Fibroblast of skin of back (primary cell): ENCODE measurements at places on chromosomes 16 and 17.
A peak's percentile ranks its signal among the peaks of the same experiment; 100 is the strongest.

DNA sequence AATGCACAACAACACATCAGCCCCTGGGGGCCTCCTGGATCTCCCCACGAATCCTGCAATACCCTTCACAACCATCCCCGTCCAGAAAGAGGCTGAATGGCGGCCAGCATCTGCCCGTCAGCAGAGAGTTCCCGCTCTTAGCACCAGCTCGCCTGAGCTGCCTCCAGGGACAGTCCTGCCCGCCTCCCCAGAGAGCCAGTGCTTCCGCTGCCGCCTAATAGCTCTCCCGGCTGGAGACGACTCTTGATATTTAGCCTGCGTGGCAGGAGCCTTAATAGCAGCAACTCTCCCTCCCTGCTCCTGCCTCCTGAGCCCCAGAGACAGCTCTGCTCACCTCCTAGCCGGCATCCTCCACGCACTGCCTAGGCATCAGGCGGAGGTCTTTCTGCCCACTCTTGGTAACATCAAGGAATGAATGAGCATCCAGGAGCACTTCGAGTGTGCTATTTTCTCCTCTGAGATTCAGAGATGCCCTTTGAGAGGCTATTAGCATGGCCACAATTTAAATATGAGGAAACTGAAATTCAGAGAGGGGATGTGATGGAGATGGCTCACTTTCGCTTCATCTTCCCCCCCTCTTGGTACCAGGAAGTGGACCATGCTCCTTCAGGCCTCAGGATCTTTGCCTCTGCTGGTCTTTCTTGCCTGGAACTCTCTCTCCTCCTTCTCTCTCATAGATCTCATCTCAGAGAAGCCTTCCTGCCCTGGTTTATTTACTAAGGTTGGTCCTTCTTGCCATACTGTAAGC, 67.9 kb downstream of the RAI1 start:
- DNase-seq = no peak

GRCh38 chr17:604765-605164, 109.9 kb downstream of the VPS53 start:
- peak; percentile 15 for DNase-seq

DNA sequence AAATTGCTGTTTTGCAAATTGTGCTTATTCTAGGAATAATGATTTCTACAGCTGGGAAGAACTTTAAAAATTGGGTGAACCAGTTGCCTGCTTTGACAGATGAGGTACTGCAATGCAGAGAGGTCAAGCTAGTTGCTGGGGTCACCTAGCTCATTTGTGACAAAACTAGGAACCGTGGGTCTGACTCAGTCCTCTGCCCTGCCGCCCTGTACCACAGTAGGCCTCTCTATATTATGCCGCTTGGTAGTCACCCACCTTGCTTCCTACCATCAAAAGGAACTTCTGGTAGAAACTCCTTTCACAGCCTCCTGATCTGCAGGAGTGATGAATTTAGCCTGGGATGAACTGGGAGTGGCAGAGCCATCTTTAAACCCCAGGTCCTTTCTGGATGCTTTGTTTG, 105.7 kb downstream of the PITPNC1 start:
- DNase-seq = no peak

DNA sequence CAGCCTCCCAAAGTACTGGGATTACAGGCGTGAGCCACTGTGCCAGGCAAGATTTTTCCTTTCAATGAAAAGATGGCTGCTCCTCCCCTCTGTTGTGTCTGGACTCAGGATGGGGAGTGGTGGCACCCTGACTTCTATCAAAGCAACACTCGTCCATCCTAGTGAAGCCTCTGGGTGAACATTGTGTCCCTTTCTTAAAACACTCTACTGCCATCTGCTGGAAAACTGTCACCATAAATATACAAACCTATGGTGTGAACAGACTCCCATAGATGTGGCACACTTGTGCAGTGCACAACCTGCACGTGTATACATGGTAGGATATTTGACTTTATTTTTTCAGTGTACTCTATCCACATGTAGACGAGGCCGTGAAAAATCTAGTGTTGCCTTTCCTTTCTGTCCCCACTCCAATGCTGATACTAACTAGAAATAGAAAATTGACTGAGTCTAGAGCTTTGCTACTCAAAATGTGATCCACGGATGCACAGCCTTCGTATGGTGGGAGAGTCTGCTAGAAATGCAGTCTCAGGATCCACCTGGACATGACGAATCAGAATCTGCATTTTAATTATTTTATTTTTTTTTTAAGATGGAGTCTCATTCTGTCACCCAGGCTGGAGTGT, 55.9 kb upstream of the PLCG2 start:
- DNase-seq = peak; percentile 78

DNA sequence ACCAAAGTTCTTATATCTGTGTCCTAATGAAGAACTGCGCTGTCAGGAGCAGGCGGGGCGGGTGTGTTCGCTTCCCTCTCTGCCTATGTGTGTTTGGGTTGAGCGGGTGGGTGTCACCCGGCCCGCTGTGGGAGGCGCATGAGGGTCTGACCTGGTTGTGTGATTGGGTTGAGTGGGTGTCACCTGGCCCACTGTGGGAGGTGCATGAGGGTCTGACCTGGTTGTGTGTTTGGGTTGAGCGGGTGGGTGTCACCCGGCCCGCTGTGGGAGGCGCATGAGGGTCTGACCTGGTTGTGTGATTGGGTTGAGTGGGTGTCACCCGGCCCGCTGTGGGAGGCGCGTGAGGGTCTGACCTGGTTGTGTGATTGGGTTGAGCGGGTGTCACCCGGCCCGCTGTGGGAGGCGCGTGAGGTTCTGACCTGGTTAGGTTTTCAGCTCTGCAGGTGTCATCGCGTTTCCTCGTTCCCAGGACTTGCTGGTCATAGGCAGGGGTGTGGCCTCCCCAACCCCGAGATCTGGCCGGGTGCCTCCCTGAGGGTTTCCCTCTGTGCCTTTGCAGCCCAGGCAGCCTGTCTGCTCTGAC, 69.6 kb upstream of the ZNF750 start:
- no peak for DNase-seq

GRCh38 chr17:12547831-12548230, 117.9 kb upstream of the MYOCD start:
- DNase-seq = no peak

DNA sequence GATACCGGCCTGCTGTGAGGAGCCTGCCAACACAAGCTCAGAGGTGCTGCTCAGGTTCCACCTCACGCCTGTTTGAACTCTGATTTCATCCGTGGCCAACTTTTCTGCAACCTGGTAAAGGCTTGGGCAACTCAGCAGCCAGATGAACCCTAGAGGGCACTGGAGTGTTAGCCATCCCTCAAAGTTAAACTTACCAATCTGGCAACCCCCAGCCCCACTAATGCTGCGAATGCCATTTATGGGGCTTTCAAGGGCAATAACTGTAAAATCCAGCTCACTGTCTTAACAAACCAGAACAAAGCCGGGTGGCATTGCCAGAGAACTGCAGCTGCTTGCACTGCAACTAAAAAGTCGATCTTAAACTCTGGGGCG, 105.5 kb downstream of the AXIN2 start:
- DNase-seq = peak; percentile 18

DNA sequence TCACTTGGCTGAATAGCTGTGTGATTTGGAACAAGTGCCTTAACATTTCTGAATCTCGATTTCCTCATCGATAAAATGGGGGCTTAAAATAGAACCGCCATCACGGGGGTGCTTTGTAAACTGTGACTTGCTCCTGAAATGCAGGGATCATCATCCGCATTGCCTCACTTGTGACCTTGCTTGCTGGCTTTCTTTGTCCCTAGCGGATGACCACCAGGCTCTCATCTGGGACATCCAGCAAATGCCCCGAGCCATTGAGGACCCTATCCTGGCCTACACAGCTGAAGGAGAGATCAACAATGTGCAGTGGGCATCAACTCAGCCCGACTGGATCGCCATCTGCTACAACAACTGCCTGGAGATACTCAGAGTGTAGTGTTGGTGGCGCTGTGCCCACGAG, 11.9 kb upstream of the TACO1 start:
- DNase-seq = no peak

DNA sequence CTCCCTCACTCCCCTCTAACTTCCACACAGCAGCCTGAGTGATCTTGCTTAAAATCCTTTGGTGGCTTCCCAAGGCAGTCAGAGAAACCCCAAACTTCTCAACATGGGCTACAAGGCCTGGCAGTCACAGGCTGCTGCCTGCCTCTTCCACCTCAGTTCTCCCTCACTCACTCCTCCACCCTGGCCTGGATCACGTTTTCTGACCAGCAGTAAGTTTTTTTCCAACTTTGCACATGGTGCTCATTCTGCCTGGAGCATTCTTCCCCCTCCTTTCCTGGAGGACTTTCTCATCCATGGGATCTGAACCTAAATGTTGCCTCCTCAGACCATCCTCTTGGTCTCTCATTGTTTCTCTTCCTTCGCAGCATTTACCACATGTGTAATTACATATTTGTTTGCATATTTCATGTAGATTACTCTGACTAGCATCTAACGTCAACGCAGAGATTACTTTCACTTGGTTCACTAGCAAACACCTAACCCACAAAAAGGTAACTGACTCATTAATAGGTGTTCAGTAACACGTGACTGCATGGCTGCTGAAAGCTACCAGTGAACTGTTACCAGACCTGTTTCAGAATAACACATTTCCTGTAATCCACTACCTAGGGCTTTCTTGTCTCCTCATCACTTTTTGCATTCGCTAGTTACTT, 17.1 kb downstream of the GNA13 start:
- no peak for DNase-seq

DNA sequence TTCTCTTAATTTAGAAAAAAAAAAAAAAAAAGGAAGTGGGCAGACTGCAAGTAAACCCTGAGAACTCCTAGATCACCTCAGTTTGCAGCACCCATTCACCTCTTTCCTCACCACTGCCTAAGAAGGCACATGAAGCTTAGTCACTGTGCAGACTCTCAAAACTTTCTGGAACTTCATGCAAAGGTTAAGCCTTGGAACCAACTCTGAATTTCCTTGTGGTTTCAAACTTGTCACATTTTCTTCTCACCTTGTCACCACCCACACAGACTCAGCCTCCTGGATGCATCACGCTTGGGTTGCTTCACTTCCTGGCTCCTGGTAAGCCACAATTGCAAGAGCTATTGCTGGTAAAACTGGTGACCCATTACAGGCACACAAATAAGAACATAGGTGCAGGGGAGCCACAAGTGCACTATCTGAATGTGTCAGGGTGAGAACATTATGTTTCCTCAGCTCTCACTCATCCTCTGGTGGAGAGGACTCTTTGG, 15.0 kb upstream of the CPD start:
- DNase-seq = no peak

- DNase-seq = peak; percentile 2
These were observed 13.0 kb downstream of the C16orf87 start for GRCh38 chr16:46817961-46818360.

GRCh38 chr17:39416141-39416540, 14.7 kb upstream of the FBXL20 start:
- no peak for DNase-seq

DNA sequence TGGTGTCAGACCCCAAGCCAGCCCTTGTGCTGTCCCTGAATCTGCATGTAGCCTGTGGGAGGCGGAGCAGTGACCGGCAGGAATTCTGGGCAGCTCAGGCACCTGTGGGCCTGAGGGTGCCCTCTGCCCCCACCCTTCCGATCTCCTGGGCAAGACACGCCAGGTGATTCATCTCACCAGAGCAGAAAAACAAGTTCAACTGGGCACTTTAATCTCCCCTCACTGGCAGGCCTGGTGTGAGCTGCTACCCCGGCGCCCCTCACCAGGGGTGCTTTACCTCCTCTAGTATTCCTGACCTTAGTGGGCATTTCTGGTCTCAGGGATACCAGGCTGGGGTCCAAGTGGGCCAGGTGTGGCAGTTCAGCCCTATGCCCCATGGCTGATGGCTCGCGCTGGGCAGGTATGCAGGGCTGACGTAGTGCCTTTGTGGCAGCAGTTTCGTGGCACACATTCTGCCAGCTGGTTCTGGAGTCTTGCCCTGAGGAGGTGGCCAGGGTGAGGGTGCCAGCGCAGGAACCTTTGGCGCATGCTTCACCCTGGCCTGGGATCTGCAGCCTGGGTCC, 6.0 kb downstream of the ERBB2 start:
- no peak for DNase-seq

- peak; percentile 49 for DNase-seq
These were observed 35.7 kb downstream of the ZCCHC14 start for GRCh38 chr16:87457061-87457611.

DNA sequence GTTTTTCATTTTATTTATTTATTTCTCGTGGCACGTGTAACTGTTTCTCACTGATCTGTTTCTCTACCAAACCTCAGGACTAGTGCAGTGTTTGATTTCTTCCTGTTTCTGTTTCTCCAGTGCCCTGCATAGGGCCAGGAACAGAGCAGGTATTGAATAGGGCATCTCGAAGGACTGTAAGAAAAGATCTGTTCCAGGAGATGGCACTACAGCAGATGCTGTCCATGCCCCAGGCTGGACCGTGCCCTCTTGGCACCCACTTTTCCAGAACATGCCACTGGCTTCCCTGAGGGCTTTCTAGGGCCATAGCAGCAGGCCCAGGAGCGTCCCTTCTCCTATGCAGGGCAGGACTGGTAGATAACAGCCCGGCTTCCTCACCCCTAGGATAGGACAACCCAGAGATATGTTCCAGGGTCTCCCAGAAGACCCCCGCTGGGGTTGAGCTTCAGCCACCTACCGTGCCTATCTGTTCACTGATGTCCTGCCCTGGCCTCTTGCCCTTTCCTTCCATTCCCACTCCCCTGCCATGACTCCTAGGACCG, 4.4 kb downstream of the SNX20 start:
- DNase-seq = no peak

- no peak for DNase-seq
These were observed 32.7 kb upstream of the SCNN1B start for GRCh38 chr16:23269248-23269953.

DNA sequence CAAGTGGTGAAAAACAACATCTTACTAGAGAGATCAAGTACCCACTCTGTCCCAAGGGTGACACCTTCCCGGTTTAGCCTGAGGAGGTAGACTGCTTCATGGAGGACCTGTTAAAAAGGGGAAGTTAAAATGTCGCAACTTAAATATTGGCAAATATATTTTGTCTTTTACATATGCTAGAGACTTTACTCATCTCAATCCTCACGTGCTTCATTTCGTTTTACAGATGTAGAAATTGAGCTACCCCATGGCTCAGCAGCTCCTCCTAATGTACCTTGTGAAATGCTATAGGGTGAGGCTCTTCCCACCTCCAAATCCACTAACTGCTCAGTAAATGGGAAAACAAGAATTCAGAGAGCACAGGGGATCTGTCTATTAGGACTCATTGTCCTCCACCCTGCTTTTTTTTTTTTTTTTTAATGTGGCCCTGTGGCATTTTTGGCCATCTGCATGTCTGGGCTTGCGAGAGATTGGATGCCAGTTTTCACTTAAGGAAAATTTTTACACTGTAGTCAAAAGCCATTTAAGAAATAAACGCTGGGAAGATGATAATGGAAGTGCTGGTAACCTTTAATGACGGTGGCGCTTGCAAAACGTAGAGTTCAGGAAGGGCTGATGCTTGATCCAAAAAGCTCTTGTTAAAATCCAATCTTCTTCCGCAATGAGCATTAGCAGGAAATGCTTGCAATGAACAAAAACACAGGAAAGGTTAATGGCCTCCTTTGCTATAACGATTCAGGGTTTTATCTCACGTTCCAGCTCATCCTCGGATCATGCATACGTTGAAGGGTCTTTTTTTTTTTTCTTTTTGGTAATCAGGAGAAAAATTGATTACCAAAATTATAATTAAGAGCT, 39.8 kb downstream of the HSBP1 start:
- DNase-seq = no peak
